ENCODE measurements at places on chromosomes 13 and 19.

GRCh38 chr19:4277191-4277696 lies 1.8 kb upstream of the SHD start:
- no peak for DNase-seq

DNA sequence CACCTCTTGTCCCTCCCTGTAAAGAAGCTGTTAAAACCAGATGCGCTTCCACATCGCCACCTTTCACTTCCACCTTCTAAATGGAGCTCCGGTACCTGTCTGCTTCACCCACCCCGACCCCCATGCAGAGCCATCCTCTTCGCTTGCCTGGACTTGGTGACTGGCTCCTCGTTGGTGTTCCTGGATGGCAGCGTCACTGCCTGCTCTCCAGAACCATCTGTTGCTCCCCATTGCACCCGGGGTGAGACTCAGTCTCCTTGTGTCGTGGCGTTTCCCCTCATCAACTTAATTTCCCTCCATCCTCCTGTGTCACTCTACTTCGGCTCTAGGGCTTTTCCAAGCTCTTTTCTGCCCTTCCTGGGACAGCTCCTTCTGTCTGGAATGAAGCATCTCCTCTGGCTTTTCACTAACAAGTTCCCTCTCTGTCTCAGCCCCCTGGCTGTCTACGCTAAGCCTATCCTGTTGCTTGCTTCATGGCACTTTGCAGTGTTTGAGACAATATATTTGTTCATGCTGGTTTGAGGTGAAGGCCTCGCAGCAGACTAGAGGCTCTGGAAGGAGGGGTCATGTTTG lies 10.3 kb downstream of the CEBPG start:
- no peak for DNase-seq

DNA sequence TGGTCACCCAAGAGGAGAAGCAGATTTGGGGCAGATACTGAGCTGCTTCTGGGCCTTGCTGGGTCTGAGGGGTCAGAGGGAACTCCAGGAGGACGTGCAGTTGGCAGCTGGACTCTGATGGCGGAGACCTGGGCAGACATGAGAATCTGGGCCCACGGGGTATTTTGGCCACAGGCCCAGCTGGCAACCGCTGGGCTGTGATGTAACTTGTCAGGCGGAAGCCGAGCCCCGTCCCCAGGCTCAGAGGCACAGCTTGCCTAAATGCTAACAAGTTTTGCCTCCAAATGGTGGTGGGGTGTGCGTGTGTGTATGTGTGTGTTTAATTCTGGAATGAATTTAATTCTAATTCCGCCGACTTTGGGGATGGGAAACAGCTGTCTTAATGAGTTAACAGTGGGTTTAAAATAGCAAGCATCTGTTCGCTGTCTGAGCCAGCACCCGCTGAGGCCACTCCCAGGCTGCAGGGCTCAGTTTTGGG lies 11.6 kb downstream of the ZNRF4 start:
- no peak for DNase-seq

- DNase-seq: no peak
These were observed 1.7 kb downstream of the MPV17L2 start for GRCh38 chr19:18194554-18195238.

DNA sequence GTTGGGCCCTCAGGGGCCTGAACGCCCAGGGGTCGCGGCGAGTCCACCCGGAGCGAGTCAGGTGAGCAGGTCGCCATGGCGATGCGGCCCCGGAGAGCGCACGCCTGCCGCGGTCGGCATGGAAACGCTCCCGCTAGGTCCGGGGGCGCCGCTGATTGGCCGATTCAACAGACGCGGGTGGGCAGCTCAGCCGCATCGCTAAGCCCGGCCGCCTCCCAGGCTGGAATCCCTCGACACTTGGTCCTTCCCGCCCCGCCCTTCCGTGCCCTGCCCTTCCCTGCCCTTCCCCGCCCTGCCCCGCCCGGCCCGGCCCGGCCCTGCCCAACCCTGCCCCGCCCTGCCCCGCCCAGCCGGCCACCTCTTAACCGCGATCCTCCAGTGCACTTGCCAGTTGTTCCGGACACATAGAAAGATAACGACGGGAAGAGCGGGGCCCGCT lies at the start of gene CCNA1:
Gene CCNA1, plus strand, starts transcription at position 390 of the 439 bp plus-strand sequence. CDS start 562 bp downstream, outside the sequence.
- no peak for DNase-seq

DNA sequence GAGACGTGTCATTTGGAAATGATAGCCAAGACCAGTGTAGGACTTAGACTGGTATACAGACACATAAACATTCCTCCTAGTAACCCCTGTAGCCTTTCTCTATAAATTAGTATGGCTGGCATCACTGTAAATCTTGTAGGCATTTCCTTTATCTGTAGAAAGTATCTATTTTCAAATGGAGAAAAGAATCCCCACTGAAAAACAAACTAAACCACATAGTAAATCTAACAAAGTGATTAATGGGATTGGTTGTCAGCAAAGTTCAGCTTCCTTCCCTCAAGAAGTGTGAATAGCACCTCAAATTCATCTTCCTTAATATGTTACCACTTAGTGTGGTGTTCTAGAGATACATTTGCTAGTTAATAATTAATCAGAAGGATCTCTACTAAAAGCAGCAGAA lies 119.4 kb upstream of the NBEA start:
- DNase-seq: no peak

GRCh38 chr19:48565090-48565489 lies 13.1 kb downstream of the SULT2B1 start:
- no peak for DNase-seq

- DNase-seq: no peak
These were observed 72.8 kb downstream of the ATP7B start for GRCh38 chr13:51938454-51938853.

DNA sequence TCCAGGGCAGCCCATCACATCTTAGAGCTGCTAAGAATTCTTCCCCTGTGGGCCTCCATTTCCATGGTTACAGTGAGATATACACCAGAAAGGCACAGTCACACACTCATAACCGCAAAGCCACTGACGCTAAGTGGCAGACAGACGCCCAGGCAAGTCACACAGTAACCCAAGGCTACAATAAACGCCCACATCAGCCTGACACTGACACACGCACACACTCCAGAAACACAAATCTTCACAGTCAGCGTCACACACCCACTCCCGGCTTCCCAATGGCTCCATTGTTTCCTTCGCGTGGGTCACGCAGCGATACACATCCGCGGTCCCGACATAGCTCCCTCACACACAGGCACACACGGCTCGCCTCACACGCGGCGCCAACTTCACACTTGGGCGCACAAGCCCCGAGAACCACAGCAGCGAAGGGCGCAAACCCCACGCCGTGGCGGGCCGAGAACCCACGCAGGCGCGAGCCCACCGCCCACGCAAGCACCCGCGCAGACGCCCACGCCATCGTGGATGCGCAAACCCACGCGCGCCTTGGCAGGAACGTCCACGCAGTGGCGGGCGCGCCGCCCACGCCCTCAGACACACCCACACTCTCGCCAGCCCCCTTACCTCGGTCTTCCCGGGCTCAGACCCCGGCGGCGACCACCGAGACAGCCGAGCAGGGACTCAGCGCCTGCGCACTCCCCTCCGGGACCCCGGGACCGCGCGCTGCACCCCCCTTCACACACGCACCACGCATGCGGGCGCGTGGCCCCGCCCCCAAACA lies at the start of gene ZNF667:
Gene ZNF667, minus strand, starts transcription at position 695 of the 778 bp plus-strand sequence. CDS start 14,975 bp downstream, outside the sequence.
- no peak for DNase-seq

- DNase-seq: no peak
These were observed 391.8 kb downstream of the KLF5 start for GRCh38 chr13:73450583-73450982.

DNA sequence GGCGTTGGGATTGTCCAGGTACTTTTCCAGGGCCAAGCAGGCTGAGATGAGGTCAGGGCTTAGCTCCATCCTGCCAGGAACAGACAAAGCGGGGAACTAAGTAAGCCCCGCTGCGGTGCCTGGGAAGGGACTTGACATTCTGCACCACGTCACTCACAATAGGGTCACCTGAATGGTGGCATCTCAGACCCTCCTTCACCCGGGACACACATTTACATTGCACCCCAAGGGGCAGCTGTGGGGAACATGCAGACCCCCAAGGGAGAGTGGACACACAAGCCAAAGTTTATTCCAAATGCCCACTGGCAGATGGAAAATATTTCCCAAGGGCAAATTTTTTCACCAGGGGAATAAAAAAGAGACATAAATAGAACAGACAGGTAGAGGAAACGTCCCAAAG lies 20.3 kb upstream of the SPC24 start:
- DNase-seq: no peak

DNA sequence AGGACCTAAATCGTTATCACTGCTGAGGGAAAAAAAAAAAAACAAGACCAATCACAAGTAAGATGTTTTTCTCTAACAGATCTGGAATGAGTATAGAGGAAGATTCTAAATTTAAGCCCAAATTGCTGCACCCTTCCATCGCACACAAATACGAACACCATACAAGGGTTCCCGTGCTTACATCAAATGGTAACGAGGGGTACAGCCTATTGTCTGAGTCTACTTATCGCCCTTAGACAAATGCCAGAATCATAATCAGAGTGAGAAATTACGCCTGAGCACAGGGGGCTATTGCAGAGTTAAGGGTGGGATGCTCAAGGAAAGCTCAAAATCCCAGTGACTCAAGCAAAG lies 603 bp downstream of the ZC3H13 start:
- DNase-seq: no peak

DNA sequence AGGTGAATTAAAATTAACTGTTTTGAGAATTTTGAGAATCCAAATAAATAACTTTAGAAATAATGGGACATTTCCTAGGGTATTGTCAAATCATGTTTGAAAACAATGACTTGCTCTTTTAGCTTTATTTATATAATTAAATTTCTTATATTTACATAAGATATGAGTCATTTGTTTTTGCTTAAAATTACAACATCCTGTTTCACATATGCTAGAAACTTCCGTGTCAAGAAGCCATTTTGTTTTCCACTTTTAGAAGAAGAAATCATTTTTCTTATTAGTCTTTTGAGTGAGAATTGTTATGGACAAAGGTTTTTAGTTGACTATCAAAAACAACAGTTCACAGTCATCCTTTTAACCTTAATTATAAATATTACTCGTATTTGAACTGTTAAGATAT lies 48.2 kb downstream of the DPY19L3 start:
- no peak for DNase-seq

All from HuH-7.5 (cell line).